Activated naive CD4-positive, alpha-beta T cell treated with anti-CD3 and anti-CD28 coated beads, Interleukin-2, amount 10 ng/mL, durations not matched to agents 7 days and 5 days (primary cell): ENCODE measurements at places on chromosomes 1 and 21.

DNA sequence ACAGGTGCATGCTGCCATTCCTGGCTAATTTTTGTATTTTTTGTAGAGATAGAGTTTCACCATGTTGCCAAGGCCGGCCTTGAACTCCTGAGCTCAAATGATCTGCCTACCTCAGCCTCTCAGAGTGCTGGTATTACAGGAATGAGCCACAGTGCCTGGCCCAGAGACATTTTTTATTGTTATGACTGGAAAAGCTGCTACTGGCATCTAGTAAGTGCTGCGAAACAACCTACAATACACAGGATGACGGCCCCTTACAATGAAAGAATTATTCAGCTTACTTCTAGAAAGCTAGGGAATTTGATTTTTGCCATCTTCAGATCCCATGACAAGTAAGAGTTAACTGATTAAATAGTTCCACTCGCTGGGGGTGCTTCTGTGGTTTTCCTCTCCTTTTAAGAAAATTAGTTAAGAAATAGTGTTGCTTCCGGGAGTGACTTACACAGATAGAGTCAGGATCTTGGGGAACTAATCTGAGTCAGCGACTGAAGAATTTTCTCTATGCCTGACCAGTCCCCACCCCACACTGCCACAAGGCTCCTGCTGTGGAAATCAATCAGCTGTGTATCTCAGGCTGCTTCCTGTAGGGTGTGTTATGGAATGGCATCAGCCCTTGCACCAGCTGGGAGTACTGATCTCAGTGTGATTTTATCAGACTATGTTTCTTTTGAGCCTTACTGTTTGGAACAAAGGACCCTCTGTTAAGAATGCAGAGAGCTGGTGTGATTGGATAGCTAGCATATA is 93.0 kb upstream of the BMP8A start:
- no peak for DNase-seq

GRCh38 chr1:153348511-153349362 is at the start of gene PGLYRP4:
Gene PGLYRP4, minus strand, starts transcription at chr1:153348841. Its CDS starts 909 bp downstream, at chr1:153347932.
- DNase-seq: no peak

GRCh38 chr1:204941421-204942338 is 71.0 kb downstream of the NFASC start:
- DNase-seq: peak; percentile 72

DNA sequence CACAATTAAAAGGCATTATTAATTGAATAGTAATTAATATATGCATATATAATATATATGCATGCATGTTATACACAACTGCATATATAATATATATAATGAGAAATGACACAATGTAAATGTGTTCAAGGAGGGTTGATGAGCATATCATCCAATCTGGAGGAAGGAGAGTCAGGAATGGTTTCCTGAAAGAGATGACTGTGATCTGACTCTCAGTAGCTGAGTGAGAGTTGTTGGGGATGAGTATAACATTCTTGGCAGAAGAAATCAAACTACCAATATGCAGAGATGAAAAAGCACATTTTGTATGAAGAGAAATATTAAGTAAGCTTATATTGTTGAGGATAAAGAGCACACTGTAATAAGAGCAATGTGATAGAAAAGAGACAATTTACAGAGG is 37.3 kb downstream of the F13B start:
- DNase-seq: no peak

- DNase-seq: no peak
Observed at GRCh38 chr1:11052839-11053757, 6.1 kb upstream of the MASP2 start.

DNA sequence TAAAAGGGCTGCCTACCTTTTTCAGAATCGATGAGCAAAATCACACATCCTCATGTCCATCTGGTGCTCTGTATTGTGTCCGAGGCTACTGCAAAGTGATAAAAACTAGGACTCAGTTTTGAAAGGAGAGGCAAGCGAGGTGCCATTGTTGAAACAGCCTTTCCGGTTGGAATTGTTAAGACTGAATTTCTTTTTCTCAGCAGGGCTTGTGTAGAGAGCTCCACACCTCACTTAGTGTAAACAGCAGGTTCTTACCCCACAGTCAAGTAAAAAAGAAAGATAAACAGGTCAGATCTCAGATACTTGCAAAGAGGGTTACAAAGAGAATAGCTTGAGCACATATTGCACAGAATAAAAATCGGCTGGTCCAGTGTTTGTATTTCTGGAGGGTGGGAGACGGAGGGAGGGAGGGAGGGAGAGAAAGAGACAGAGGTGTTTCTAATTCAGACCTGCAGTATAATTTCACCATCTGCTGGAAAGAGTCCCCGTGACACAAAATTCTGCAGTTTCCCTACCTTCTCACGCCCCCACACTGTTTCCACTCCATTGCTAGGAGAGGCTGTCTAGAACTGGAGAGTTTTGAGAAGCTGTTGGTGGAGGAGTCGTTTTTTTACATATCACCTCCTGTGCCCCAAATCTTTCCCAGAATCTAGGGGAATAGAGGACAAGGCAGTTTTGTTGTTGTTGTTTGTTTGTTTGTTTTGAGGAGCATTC is 82.5 kb downstream of the EDEM3 start:
- DNase-seq: no peak

DNA sequence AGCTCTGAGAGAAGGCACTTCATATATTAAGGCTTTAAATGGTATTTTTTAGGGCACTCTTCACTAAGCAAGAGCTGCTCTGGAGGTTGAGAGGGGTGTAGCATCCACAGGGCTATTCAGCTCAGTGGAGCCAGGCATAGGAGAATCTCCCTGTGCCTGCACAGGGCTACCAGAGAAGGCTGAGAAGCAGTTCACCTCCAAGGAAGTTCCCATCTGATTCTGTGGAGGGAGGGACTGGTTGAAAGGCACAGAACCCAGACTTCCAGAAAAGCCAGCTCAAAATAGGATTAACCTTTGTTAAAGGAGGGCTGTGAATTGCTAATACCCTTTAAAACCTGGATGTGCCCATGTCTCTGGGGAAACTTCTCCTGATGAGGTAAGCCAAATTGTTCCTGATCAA is 304.5 kb downstream of the TTLL7 start:
- DNase-seq: no peak
